ENCODE measurements at places on chromosomes 2 and 18. TPM values are rescaled to one million over a fixed set of nuclear protein-coding genes. Genes with fewer than 3 reads are reported as not detected.

DNA sequence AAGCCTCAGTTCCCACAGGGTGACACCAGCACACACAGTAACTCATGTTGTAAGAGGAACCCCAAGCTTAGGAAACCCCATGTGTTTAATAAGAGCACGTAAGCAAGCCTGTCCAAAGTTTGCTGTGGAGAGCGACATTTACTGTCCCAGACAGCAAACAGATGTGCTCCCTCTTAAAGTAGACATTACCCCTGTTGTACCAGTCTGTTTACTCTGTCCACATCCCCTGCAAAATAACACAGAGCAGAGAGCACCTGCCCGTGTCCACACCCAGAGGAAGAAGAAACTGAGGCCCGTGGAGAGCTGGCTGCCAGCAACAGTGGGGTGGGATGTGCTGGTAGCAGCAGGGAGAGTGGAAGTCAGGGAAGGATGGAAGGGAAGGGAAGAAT, 243.5 kb downstream of the GBX2 start:
- no peak for DNase-seq
- no peaks in the 10 kb centered on the region for H3K36me3 ChIP-seq
- H3K4me1 ChIP-seq: no peaks in the 10 kb centered on the region
- no peaks in the 10 kb centered on the region for H3K27me3 ChIP-seq
- no peak overlapping the region for H3K4me3 ChIP-seq

Gene MYOM1
- 2.5 TPM for total RNA-seq

Gene GLS
- 209 TPM for total RNA-seq

DNA sequence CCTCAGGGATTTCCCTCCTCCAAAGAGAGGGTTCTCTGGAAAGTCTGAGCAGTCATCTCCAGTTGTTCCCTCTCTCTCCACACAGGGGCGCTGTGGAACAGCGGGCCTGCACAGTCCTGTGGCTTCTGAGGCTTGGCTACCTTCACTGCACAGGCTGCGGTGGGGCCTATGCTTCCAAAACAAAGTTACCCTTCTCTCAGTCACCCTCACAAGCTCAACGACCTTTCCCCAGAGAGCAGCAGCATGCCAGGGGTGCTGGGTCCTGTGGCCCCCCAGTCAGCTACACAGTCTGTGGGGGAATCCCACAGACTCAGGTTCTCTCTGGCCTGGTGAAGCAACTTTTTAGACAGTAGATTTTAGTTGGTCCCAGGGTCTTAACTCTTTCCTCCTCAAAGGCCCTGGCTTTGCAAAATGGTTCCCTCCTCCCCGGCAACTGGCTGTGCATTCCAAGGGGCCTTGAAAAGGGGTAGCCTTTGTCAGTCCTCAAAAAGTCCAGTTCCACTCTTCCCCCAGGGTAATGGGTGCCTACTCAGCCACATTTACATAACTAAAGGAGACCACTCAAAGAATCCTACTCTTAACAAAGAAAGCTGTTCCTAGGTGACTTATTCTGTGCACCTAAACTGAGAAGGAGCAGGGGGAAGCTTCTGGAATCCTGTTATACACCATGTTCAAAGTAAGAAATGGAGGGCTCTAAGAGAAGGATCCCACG, 14.9 kb downstream of the B3GNT7 start:
- H3K27ac ChIP-seq: no peak overlapping the region
- no peaks in the 10 kb centered on the region for H3K36me3 ChIP-seq

DNA sequence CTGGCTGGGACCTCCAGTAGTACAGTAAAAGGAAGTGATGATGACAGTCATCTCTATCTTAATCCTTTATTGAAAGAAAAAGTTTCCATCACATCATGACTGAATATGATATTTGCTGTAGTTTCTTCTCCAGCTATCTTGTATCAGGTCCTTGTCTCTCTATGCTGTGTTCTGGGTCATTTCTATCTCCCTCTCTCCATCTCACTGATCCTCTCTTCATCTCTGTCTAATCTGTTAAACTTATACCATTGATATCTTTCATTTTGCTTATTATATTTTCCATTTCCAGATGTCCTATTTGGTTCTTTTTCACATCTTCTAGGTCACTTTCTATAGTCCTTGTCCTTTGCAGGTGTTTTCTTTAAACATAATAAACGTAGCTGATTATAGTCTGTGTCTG, 12.3 kb downstream of the CYS1 start:
- DNase-seq: no peak
- H3K36me3 ChIP-seq: no peaks in the 10 kb centered on the region
- no peaks in the 10 kb centered on the region for H3K27me3 ChIP-seq
- H3K4me3 ChIP-seq: no peak overlapping the region

DNA sequence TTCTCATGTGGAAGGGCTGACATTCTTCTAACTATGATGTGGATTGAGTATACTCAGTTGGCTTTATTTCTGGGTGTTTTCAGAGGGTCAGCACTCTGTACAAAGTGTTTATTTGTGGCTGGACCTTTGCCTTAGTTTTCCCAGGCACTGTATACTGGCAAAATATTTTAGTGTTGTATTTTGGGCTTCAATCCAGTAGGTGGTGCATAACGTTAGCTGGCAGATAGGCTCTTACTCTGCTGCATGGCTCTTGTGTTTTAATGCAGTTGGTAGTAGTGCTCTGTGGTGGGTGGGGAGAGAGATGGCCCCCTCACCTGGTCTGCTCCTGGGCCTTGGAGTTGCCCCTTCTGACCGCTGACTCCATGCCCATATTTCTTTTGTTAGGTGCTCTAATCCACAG, 75.6 kb upstream of the REG3A start:
- H3K27me3 ChIP-seq: no peaks in the 10 kb centered on the region
- H3K36me3 ChIP-seq: no peaks in the 10 kb centered on the region
- no peak overlapping the region for H3K4me3 ChIP-seq
- H3K27ac ChIP-seq: no peak overlapping the region

DNA sequence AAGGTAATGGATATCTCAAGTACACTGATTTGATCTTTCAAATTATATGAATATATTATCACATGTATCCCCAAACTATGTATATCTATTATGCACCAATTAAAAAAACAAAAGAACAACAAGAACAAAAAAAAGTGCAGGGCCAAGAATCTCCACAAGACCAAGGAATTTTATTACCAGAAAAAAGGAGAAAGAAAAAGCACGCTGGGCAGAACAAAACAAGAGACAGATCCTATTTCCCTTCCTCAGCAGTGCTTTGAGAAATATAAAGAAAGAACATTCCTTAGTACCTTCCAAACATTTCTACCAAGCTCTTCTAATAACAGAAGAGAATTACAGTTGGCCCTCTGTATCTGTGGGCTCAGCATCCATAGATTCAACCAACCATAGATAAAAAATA, 144.7 kb upstream of the CREB1 start:
- H3K4me3 ChIP-seq: no peak overlapping the region
- no peaks in the 10 kb centered on the region for H3K27me3 ChIP-seq
- DNase-seq: no peak
- H3K36me3 ChIP-seq: no peaks in the 10 kb centered on the region
- no peaks in the 10 kb centered on the region for H3K4me1 ChIP-seq

Gene ATG4B
- total RNA-seq: 72.0 TPM

DNA sequence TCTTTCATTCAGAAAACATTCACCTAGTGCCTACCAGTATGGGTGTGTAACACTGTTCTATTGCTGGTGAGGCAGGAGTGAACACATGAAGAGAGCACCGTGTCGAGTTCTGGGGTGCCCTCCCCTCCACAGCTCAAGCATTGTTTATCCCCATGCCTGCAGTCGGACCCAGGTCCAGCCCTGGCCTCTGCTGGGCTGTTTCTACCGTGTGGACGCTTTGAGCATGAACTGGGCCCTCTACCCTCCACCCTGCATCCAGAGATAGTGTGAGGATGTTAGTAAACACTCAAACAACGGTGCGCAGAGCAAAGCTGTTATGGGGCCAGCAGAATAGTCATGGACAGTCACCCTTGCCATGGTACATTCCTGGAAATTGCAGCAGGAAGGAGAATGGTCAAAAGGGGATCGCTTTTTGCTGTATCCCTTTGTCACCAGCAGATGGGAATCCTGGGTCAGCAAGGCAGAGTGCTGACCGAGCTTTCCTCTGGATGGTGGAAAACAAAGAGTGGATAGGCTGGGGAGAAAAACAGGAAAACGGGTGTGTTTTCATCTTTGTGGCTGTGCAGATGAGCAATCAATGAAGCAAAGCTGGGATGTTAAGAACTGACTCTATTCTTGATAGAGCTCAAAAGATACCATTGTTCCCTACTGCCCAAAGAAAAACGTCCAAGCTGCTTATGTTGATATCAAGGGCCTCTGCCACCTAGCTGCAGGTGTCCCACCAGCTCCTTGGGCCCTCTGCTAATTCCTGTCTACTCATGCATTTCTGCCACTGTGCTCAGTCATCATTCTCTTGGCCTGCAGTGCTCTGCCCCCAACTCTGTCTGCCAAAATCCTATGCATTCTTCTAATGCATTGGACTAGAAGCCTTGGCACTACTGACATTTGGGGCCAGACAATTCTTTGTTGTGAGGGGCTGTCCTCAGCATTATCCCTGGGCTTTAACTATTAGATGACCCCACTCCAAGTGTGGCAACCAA, 38.7 kb downstream of the REEP1 start:
- peaks cover 14% of the 10 kb centered on the region for H3K4me1 ChIP-seq
- no peak overlapping the region for H3K4me3 ChIP-seq
- no peak overlapping the region for H3K27ac ChIP-seq
- no peaks in the 10 kb centered on the region for H3K27me3 ChIP-seq
- no peaks in the 10 kb centered on the region for H3K36me3 ChIP-seq

- H3K27ac ChIP-seq: no peak overlapping the region
- no peaks in the 10 kb centered on the region for H3K27me3 ChIP-seq
- DNase-seq: no peak
- H3K4me3 ChIP-seq: no peak overlapping the region
- H3K4me1 ChIP-seq: peaks cover 10% of the 10 kb centered on the region
These were observed 81.5 kb upstream of the SMAD2 start for GRCh38 chr18:48011926-48012465.

Gene TUBB8B
- total RNA-seq: 0.38 TPM

DNA sequence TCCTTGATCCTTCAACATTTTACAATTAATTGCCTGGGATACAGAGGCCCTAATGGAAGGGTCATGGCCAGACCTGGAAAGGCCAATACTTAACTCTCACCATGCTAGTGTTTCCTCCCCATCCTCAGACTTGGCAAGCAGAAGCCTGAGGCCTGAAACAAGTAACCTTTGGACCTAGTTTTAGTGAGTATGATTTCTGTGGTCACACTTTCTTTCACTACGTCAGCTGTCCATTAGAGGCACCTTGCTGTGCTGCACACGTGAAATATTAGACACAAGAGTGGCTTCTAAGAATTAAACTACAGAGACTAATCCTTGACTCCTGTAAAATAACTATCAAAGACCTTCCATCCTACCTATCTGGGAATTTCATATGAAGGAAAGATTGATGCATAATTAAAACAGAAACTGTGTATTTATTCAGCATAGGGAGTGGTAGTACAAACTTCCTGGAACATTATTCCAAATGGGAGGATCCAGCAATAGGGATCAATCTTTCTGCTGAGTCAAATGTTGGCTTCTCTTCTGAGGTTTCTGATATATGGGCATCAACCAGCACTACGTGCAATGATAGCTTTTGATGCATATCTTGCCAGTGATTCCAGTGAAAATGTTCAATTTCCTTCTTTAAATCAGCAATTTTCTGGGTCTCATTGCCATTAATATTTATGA, 249.7 kb downstream of the IKZF2 start:
- H3K27me3 ChIP-seq: no peaks in the 10 kb centered on the region
- H3K36me3 ChIP-seq: no peaks in the 10 kb centered on the region
- no peak overlapping the region for H3K27ac ChIP-seq
- H3K4me3 ChIP-seq: no peak overlapping the region
- no peak for DNase-seq

GRCh38 chr2:232714969-232715368, 17.8 kb downstream of the GIGYF2 start:
- DNase-seq: no peak
- H3K4me3 ChIP-seq: no peak overlapping the region
- H3K27me3 ChIP-seq: no peaks in the 10 kb centered on the region
- no peak overlapping the region for H3K27ac ChIP-seq
- H3K4me1 ChIP-seq: no peaks in the 10 kb centered on the region
- peaks cover 30% of the 10 kb centered on the region for H3K36me3 ChIP-seq

Gene RFTN2
- total RNA-seq: 12.3 TPM

Data from upper lobe of right lung (tissue), 1 donor.